ENCODE measurements at places on chromosomes 7 and 10. TPM values are rescaled to one million over a fixed set of nuclear protein-coding genes. Genes with fewer than 3 reads are reported as not detected.

The GFRA1 gene
- total RNA-seq: 4.9 TPM

The SMO gene
- total RNA-seq: 5.4 TPM

The PRRT4 gene
- total RNA-seq: 1.8 TPM

The PHKG1 gene
- 21.9 TPM for total RNA-seq

The HOXA6 gene
- not detected for total RNA-seq

The CLRN3 gene
- total RNA-seq: not detected

The RBP3 gene
- total RNA-seq: not detected

The UNCX gene
- total RNA-seq: not detected

The CLEC2L gene
- not detected for total RNA-seq

The DUSP5 gene
- total RNA-seq: 8.9 TPM
